ENCODE measurements at places on chromosomes 5 and 9. TPM values are rescaled to one million over a fixed set of nuclear protein-coding genes. Genes with fewer than 3 reads are reported as not detected.

KCNN2 gene
- total RNA-seq, result 9.3 TPM

DNA sequence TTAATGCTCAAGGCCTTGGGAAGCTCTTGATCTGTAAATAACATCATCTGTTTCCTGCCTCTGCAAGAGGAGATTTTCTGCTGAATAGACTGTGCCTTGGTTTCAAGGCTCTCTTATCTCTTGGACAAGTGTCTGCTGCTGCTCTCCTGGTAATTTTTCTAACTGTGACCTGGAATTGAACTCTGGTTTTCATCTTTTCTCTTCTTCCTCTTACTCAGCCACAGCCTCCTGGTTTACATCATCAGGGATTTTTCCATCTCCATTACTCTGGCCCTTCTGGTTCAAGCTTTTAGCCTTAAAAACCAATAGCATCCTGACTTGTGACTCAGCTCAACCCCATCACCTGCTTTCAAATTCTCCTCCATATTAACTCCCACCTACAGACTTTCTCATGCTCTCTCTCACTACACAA, 49.6 kb upstream of the ITGA1 start:
- no peak for DNase-seq

- DNase-seq, result no peak
Measured at GRCh38 chr5:166772770-166773169, 1518.7 kb upstream of the WWC1 start.

DNA sequence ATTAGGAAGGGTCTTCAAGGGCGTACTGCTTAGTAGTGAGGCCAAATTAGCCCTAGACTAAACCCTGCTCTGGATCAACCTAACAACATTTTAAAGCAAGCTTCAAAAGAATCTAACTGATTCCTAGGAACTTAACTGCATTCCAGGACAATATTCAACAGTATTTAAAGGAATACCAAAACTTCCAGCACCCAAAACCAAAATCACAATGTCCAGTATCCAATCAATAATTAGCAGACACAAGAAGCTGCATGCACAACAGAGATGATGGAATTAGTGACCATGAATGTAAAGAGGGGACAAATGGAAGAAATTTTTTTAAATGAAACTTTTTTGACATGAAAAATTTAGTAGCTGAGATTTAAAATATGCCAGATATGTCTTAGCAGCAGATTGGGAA, 53.9 kb downstream of the CETN3 start:
- no peak for DNase-seq

GRCh38 chr9:82273121-82273520, 284.5 kb downstream of the SPATA31D1 start:
- no peak for DNase-seq

- DNase-seq, result no peak
Measured at GRCh38 chr9:136686794-136687711, at the start of gene AGPAT2. Gene AGPAT2 (minus strand): TSS chr9:136687457. CDS start chr9:136687357, 100 bp downstream.

Measured in esophagus muscularis mucosa (tissue), 4 donors.